Stimulated activated CD8-positive, alpha-beta memory T cell treated with anti-CD3 and anti-CD28 coated beads, Interleukin-2, amount 100 ng/mL, for 48 hours (primary cell): ENCODE measurements at places on chromosomes 16 and 17.
A peak's percentile ranks its signal among the peaks of the same experiment; 100 is the strongest.

- DNase-seq = no peak
These were observed 31.8 kb downstream of the C16orf82 start for GRCh38 chr16:27098366-27099049.

DNA sequence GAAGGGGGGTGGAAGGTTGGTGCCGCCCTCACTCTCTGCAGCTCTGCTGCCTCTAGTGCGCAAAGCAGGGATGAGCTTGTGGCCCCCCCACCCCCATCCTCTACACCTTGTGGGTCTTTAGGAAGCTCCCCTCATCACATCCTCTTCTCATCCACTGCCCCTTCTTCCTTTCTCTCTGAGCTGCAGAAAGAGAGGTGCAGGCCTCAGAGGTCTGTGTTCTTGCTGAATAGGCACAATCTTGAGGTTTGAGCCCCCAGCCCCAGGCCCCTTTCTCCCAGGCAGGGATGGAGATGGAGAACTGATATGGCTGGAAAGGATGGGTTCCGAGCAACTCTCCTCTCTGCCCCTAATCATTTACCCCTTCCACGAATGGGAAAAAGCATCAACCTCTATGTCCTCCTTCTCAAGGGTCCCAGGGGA is 2.6 kb downstream of the CACNA1G start:
- no peak for DNase-seq

DNA sequence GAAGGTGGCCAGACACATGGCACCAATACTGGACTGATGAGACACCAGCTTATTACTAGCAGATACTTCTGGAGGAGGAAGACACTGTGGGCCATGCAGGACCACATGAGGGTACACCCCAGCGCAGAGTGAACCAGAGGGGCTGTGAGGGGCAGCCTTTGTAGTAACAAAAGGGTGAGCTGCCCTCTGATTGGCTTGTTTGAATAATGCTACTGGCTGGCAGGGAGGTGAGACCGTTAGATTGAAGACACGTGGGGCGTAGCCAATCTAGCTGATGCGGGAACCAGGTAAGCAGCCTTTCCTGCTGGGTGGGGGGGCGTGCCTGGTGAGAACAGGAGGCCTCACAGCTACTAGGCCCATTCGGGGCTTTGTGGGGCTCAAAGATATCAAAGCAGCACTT is 102.8 kb upstream of the SEC14L1 start:
- no peak for DNase-seq

- DNase-seq = no peak
These were observed 2.0 kb upstream of the COX10 start for GRCh38 chr17:14067347-14067746.

- DNase-seq = no peak
These were observed 6.6 kb downstream of the NHERF2 start for GRCh38 chr16:2033057-2033908.

DNA sequence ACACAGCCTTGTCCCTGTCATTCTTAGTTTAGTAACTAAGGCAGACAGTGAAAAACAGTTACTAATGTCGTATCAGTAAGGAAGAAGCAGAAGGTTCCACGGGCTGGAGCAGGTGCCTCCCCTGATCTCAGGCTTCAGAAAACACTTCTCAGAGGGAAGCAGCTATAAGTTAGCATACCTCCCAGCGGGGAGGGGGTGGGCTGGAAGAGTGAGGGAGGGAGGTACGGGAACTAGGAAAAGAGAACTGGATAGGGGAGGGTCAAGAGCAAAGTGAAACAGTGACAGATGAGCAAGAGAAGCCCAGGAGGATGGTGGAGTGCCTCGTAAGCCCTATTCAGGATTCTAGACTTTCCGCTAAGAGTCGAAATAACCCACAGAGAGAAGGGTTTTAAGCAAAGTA is 186.3 kb upstream of the XYLT1 start:
- no peak for DNase-seq

- no peak for DNase-seq
These were observed 51.2 kb upstream of the DHX40 start for GRCh38 chr17:59513934-59514841.

- no peak for DNase-seq
These were observed 33.5 kb upstream of the BCO1 start for GRCh38 chr16:81204798-81205680.

- no peak for DNase-seq
These were observed 33.6 kb upstream of the ANKFY1 start for GRCh38 chr17:4297351-4297750.

DNA sequence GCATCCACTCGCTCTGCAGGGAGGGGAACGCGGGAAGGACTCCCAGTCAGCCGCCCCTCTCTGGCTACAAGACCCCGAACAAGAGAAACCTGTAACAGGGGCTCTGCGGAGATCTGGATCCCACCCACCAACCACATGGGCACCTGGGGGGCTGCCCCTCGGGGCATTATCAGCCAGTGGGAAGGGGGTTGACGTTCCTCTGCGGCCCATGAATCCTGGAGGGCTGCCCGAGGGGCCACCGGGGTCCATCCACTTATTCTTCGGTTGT is 1.8 kb upstream of the PCGF2 start:
- no peak for DNase-seq

- DNase-seq = no peak
These were observed 4.1 kb upstream of the GFAP start for GRCh38 chr17:44919411-44919810.

DNA sequence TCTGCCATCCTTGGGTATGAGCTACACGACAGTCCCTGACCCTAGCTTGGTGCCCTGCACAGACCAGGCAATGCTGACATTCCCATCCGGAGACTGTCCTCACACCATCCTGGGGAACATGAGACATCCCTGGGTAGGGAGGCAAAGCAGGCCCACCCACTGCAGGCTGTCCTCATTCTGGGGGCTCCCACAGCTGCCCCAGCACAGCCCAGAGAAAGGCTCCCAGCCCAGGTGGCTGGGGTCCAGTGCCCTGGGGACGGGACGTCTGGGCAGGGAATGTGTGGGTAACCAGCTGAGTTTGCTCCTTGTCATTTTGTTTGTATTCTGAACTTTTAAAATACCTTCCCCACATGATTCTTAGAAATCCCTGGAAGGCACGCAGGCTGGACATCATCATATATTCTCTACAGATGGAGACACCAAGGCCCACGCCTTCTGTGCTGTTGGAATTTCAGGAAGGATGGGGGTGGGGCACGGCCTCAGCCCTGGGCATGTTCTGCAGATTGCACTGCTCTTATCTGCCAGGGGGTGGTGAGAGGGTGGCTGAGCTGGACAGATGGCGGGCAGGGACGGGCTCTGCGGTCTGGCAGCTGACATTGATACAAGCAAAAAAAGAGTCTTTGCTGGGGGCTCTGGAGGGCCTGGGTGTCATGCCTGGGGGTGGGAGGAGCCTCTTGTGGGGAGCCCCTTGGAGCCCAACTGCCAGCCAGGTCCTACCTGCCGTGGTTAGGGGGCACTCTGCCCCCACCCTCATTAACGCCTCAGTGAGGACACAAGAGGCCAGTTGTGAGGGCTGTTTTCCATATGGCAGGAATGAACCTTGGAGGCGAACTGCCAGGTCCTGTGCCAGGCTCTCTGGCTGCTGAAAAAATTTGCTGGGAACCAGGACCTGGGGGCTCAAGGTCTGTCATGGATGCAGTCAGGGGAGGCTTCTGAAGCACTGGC is 28.4 kb downstream of the LRRC75A start:
- no peak for DNase-seq

GRCh38 chr16:1826691-1827573 is at the start of the genes FAHD1 and HAGH:
TSS of gene FAHD1 (plus strand) at chr16:1827206. CDS start at chr16:1827239, 33 bp downstream.
TSS of gene HAGH (minus strand) at chr16:1826825. CDS start at chr16:1826787, 38 bp downstream.
- peak; percentile 75 for DNase-seq

DNA sequence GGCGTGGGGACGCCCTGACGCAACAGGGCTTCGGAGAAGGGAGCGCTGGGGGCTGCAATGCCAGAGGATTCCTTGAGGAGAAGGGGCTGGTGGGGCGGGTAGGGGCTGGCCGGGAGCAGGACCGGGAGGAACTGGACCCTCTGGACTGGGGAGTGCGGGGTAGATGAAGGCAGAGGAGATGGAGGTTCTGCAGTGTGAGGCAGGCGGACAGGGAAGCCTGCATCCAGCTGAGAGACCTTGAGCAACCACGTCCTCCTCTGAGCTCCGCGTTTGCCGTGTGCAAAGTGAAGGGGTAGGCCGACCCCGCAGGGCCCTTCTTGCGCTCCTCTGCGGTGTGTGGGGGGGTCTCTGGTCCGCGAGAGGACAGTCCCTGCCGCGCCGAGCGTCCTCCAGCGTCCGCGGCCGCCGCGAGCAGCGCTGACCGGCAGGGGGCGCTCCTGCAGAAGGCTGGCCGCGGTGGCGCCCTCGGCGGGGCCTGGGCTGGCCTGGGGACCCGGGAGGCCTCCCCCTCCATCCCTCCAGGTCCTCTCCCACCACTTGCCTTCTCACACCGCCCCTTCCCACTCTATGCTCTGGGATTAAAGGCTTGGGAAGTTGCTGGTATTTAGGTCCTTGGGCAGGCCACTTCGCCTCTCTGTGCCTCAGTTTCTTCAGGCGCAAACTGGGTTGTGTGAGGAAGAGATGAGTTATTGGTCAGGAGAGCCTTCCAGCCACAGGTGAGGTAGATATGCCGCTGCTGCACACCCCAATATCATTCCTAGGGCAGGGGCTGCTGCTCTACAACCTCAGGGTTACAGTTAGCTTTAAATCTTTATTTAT is 9.6 kb upstream of the WNT9B start:
- DNase-seq = no peak

- no peak for DNase-seq
These were observed 3.8 kb upstream of the CRYM start for GRCh38 chr16:21281698-21282389.

DNA sequence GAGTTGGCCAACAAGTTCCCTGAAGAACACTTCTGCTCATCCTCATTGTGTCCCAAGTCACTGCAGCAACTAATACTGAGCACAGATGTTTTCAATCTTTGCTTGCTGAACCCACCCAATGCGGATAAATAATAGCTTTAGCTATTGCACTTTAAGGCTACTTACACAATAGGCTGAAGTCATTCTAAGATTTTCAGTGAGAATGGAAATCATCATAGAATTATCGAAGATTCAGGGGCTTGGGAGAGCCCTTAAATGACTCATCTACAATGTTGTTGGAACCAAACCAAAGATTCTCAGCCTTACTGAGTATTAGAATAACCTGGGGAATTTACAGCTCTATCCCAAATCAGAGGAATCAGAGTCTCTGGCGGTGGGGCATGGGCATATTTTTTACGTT is 51.2 kb downstream of the SYCE1L start:
- DNase-seq = no peak

DNA sequence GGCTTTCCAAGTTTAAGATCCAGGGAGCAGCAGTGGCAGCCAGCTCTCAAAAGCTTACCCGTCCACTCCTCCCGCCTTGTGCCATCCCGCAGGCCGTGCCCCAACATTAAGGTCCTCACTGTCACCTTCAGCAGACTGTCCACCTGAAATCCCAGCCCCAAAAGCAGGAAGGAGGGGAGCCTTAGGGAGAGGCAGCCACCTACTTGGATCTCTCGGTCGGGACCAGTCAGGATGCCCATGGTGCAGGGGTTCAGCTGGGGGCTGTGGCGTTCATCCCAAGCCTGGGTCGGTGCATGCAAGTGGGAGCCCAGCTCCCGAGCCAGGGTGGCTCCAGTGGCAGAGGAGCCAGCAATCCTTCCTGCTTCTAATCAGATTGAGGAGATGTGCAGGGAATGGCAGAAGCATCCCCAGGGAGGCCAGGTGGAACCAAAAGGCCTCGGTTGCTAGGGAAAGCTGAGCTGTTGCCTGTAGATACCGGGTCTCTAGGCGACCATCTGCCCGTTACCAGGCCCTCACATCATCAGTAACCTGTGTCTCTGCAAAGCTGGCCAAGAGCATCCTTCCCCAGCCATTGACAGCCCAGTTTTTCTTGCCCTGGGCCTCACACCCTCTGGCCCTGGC is 24.6 kb downstream of the CNGB1 start:
- DNase-seq = no peak

- DNase-seq = no peak
These were observed 50.8 kb downstream of the DNAH17 start for GRCh38 chr17:78526231-78527025.

- DNase-seq = no peak
These were observed 2.3 kb downstream of the TPSD1 start for GRCh38 chr16:1258225-1258600.

DNA sequence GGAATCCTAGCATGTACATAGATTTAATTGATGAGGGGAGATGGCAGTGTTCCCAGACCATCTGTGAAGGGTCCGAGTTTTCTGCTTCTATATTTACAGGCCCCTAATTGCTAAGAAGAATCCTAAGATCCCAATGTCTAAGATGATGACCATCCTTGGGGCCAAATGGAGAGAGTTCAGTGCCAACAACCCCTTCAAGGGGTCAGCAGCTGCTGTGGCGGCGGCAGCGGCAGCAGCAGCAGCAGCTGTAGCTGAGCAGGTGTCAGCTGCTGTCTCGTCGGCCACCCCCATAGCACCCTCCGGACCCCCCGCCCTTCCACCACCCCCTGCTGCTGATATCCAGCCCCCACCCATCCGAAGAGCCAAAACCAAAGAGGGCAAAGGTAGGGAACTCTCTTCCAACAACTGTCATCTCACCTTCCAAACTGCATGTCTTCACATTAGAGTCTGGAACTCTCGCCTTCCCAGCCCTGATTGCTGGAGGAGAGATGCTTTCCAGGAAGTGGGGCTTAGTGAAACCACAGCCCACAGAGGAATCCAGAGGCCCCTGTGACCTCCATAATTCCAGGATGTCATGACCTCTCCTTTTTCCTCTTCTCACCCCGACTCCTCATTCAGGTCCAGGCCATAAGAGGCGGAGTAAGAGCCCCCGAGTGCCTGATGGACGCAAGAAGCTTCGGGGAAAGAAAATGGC is 4.7 kb downstream of the CHD3 start:
- no peak for DNase-seq

DNA sequence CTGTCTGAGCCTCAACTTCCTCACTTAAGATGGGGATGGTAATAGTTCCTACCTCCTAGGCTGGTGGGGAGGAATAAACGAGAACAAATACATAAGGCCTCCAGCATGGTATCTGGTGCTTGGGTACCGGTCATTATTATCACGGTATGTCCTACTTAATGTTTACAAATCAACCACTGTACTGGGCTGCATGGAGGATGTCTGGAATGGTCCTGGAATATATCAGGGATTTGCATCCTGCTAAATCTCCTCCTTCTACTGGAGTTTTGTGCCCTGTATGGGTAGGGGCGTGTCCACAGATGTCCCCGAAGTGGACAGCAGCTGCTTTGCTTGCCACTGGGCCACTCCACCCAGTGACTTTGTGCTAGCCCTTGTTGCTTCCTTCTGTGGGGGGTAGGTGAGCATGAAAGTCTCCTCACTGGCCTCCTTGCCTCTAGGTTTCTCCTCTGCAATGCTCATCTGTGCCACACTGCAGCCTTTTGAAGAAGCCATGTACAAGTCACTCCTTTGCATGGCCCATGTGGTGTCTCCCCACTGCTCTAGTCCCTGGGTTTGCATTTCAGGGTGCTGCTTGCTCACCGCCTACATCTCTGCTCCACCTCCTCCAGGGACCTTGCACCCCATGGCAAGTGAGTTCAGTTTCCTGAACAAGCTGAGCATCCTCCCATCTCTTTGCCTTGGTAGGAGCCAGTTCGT is 2.2 kb upstream of the CMIP start:
- DNase-seq = no peak
